ENCODE measurements at places on chromosomes 2 and 18. TPM values are rescaled to one million over a fixed set of nuclear protein-coding genes. Genes with fewer than 3 reads are reported as not detected.
A peak's percentile ranks its signal among the peaks of the same experiment; 100 is the strongest.

Gene PCARE
- total RNA-seq = not detected

Gene MYO7B
- not detected for total RNA-seq

Gene REG1B
- total RNA-seq = not detected

Gene TXNL4A
- total RNA-seq = 147 TPM

Gene PLCL1
- 3.4 TPM for total RNA-seq

Gene DUSP19
- 1.9 TPM for total RNA-seq

Gene LIPG
- total RNA-seq = 96.2 TPM

Gene COMMD1
- 39.5 TPM for total RNA-seq

Gene ACTR3
- 374 TPM for total RNA-seq

Gene ZFAND2B
- 24.0 TPM for total RNA-seq

Gene ERMN
- not detected for total RNA-seq

Gene ABCB11
- total RNA-seq = 0.44 TPM

GRCh38 chr2:165566008-165566407 is 96.5 kb downstream of the CSRNP3 start:
- no peak for DNase-seq

GRCh38 chr2:177832611-177833433 is 239.8 kb downstream of the PDE11A start:
- no peak for DNase-seq

GRCh38 chr2:177241711-177242120 is 22.8 kb downstream of the NFE2L2 start:
- no peak for DNase-seq

DNA sequence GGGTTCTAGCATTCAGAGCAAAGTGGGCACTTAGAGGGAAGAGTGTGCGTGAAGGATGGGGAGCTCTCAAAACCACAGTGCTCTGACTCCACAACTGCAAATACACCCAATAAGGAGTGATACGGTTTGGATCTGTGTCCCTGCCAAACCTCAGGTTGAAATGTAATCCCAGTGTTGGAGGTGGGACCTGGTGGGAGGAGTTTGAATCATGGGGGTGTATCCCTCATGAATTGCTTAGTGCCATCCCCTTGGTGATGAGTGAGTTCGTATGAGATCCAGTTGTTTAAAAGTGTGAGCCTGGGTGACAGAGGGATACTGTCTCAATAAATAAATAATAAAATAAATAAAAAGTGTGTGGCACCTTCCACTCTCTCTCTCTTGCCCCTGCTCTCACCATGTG is 50.3 kb upstream of the CCDC85A start:
- no peak for DNase-seq

GRCh38 chr18:78192054-78192453 is 787.6 kb upstream of the SALL3 start:
- no peak for DNase-seq

DNA sequence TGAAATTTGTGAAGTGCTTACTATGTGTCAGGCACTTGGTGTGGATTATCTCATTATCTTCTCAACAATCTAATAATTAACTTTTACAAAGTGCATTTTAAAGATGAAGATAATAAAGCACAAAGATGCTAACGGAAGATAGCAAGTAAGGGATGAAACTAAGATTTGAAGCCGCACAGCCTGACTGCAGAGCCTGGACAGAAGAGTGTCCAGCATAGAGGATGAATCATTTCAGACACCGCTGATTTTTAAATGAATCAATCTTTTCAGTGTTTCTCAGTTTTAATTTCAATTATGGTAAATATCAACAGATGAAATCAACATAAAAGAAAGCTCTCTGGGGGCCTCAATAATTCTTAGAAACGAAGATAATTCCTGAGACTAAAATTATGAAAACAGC is 24.5 kb upstream of the STAM2 start:
- no peak for DNase-seq

DNA sequence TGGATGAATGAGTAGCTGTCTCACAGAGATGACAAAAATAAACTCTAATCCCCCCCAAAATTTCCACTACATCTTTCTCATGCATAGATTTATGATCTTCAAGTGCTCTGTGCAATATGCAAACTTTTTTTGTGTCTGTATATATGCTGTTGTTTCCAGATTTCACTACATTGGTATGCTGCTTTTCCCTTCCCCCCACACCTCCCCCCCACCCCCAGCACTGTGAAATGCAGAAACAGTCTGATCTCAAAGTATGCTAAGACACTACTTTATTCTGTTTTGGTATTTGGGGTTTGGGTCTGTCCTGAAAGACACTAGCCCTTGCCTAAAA is 524 bp upstream of the KLHL14 start:
- DNase-seq = no peak

- DNase-seq = no peak
Observed at GRCh38 chr18:42168487-42168886, 213.5 kb downstream of the PIK3C3 start.

GRCh38 chr2:147945660-147946059 is 74.9 kb downstream of the ORC4 start:
- peak; percentile 28 for DNase-seq

GRCh38 chr2:79861059-79861374 is 348.2 kb downstream of the CTNNA2 start:
- no peak for DNase-seq

DNA sequence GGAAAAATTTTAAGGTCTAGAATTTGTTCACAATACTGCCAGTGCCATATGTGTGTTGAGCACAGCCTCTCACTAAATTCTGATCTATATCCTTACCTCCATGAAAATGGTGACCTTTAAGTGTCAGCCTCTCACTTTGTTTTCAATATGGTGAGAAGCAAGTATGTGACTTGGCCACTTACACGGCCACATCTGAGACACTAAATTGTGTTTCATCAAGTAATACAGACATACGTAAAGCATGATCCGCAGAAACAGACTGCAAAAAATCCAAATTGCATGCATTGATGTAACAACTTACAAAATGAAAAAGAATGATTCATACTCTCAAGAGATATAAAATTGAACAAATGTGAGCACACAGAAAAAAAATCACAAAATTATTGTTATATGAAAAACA is 55.2 kb upstream of the UGP2 start:
- no peak for DNase-seq

- no peak for DNase-seq
Observed at GRCh38 chr2:236545248-236545658, 24.4 kb upstream of the ACKR3 start.

- DNase-seq = no peak
Observed at GRCh38 chr2:215532844-215533243, 97.0 kb upstream of the FN1 start.

DNA sequence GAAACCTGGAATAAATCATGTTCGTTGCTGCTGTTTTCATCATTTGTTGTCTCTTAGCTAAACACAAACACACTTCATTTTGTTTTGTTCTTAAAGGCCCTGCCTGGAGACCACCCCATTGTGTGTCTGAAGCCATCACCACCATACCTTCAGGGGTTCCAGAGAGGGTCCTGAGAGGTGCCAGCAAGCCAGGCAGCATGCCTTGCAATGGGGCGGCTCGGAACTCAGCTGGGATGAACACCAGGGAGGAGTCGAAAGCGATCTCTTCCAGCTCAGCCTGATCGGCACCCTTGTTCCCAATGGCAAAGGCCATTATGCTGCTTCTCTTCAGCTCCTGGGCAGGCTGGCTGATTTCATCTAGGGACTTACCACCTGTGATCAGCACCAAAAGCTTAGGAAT is 33.2 kb downstream of the COL6A3 start:
- DNase-seq = no peak

DNA sequence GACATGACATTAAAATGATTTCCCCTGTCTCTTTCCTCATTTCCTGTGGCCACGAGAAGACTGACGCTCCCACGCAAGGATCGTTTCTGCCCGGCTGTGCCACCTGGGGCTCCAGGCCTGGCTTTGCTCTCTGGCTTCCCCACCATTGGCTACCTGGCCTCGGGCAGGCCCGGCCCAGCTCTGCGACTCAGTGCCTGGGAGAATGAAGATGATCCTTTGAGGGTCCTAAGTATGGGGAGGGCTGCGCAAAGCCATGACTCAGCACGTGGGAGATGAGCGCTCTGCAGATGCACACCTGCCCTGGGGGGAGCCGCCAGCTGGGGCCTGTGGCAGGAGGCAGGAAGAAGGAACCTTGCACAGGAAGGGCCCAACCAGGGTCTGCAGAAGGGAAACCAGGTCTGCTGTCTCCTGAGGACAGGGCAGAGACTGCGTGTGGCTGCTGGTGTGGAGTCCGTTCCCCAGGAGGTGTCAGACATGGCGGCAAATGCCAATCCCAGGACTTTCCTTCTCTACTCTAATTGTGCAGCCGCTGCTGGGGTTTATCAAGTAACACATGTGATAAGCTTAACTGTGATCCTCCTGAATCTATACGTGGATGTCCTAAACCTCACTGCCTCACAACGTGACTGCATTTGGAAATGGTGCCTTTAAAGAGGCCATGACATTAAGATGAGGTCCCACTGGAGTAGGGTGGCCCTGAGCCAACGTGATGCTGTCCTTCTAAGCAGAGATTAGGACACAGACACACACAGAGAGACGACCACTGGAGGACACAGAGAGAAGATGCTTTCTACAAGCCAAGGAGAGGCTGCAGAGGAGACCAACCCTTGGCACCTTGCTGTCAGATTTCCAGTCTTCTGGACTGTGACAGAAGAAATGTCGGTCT is 32.9 kb downstream of the MBP start:
- no peak for DNase-seq

GRCh38 chr2:152348388-152348787 is 13.4 kb downstream of the FMNL2 start:
- DNase-seq = no peak

DNA sequence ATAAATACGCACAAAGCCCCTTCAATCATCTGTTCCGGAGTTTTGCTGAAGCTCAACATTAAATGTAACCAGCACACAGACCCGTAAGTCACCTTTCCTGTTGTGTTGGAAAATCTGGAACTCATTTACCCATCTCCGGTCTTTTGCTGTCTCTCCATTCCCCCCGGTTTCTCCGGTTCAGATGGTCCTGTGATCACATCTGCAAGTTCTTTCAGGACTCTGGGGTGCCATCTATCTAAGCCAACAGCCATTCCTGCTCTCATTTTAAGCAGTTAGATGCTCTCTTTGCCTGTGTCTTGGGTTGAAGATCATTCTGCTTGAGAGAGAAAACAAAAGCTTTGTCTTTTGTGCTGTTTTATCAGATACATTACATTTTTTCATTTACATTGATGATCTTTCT is 91.7 kb upstream of the TGIF1 start:
- DNase-seq = no peak

DNA sequence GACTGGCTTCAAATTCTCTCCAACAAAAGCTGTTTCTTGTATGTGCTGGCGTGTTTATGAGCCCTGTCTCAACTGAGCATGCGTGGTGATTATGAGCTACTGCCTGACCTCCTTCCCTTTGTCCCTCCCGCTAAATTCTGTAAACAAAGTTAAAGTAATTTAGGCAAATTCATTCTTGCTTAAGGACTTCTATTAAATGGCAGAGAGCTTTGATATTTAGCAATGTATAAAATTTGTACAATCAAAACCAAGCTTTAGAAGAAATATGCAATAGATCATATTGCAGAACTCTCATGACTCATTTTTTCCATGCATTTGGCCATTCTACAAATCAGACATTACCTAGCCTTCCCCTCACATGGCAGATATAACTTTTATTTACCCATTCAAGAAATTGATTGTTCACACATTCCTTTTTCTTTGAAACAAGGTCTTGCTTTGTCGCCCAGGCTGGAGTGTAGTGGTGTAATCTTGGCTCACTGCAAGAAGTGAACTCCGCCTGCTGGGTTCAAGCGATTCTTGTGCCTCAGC is 18.2 kb downstream of the IGFBP2 start:
- peak; percentile 55 for DNase-seq

DNA sequence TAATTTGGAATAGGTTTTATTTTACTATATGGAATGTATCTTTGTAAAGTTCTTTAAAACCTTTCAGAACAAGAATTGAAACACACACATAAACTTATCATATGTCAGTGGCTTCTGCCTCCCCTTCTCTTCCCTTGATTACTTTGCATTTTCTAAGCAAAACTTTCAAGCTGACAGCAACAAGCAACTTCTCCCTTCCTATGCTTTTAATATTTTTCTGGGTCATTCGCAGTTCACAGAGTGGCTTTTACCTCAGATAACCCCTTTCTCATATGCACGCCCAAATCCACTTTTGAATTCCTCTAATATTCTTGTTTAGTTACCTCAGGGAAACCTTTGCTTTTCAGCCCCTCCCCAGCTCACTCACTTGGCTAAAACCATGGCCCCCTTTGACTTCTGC is 36.7 kb upstream of the CDC42EP3 start:
- no peak for DNase-seq

DNA sequence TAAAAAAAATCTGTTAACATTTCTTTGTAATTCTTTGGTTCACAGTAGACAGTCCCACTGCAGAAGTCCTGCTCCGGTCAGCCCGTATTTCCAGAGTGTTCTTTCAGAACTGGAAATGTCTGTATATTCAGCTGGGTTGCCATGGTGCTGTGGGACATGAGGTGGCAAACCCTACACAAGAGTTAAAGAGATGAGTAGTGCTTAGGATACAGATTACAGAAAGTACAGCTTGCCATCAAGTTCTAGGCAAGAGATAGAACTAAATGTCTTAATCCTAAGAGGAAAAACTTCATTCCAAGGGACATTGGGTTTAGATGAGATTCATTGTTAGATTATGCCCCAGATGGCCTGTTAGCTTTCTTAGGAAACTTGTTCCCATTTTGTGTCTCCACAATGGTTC is 60.1 kb downstream of the FMNL2 start:
- no peak for DNase-seq

DNA sequence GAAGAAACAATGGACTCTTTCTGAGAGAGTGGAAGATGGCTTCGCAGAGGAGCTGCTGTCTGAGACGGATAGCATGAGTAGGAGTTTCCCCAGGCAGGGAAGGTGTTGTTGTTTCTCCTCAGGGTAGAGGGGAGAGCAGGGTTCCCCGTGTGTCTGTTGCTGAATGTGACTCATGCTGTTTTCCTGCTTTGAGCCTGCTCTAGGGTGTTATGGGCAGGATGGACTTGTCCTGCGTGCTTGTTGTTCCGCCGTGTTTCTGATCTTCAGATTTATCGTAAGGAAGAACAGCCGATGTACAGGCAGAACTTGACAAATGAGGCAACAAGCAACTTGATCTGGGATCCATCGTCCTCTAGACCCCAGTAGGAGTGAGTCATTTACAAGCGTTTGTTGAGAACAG is 19.7 kb upstream of the MYCN start:
- DNase-seq = no peak

DNA sequence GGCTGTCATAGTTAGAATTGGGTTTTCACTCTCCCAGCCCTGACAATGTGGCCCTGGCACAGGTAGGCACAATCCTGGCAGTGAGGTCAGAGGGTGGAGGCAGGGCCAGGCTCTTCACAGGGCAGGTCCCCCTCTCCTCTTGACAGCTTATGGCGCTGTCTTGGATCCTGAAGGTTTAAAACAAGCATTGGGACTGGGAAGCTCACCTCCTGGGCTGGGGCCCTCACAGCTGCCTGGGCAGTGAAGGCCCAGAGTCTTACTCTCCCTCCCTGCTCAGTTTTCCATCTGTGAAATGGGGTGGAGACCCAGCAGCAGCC is 23.3 kb downstream of the LBH start:
- DNase-seq = no peak

GRCh38 chr2:150832686-150833085 is 345.2 kb upstream of the RND3 start:
- no peak for DNase-seq

DNA sequence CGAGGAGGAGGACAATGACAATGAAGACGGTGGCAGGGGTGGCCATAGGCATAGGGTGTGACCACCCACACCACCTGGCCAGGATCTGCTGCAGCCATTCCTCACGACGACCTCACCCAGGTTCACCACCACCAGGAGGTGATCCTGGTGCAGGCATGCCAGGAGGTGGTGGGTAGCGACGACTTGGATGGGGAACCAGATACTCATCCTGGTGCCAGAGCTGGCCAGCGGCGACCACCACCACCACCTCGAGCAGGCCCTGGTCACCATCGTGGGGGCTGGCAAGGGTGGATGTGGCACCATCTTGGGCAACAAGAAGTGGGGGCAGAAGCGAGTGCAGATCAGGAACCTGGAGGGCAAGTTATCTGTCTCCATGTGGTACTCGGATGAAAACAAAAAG is 117.1 kb upstream of the NXPH2 start:
- DNase-seq = no peak

All from endothelial cell of umbilical vein (primary cell).